NCI-H1092 treated with DMSO at 0.1 percent for 48 hours (cell line): ENCODE measurements at places on chromosomes 5 and 9.

- peak; percentile 94 for DNase-seq
Measured at GRCh38 chr9:133844398-133844784, 106.2 kb upstream of the SARDH start.

DNA sequence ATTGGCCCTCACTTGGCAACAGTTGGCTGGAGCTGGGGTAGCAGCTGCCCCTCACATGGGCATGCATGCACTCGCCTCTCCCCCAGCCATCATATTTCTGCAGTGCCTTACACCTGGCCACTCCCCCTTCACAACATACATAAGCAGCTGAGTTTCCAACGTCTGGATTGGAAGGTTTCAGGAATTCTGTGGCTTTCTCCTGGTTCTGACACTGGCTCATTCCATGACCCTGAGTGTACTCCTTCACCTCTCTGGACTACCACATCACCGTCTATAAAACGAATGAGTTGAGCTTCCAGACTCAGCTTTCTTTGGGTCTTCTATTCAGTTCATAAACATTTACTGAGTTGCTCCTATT, 84.3 kb downstream of the GALNT10 start:
- no peak for DNase-seq

DNA sequence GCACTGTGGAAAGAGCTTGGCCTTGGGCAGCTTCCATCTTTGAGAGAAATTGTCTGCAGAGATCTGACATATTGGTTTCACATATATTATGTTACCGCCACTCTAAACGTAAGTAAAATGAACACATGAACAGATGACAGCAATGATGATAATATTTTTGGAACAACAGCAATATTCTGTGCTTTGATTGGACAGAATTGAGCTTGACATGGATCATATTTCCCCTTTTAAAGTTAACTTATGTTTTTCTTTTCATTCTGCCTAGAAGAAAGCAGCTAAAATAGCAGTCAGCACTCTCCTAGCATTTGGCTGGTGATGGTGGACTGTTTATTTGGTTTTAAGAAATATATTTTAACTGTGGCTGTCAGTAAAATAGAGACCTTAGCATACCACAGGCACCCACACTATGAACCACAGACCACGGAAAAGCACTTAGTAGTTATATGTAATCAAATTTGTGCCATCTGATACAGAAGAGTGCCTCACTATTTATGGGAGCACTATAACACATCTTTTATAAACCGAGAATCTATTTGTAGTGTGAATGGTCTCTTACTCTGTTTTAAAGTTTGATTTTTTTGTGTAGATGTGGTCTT, 1.8 kb upstream of the CFAP95 start:
- DNase-seq: no peak

DNA sequence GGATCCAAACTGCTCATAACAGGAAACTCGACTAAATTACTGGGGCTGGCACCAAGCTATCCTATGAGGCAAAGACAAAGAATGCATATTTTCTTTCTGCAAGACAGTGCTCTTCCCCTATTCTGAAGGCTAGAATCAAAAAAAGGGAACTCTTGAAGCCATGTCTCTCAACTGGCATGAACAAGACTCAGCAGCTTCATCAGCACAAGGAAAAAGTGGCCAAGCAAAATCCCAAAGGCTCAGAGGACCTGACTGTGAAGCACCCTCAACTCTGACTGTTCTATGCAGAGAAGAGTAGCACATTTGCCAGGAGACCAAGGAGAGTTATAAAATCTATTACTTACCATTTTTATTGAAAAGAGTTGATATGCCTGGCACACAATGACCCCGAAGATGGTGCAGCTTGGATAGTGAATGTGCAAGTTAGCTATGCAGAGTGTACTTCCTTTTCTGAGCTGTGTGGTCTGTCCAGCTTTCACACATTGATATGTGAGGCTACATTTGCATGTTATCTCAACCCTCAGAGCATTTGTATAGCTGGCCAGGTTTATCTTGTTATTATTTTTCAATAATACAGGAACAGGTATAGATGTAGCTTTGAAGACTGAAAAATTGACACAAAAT, 51.0 kb upstream of the FYB1 start:
- no peak for DNase-seq

- DNase-seq: peak; percentile 61
Measured at GRCh38 chr9:93953496-93954433, 1.4 kb downstream of the BARX1 start.

DNA sequence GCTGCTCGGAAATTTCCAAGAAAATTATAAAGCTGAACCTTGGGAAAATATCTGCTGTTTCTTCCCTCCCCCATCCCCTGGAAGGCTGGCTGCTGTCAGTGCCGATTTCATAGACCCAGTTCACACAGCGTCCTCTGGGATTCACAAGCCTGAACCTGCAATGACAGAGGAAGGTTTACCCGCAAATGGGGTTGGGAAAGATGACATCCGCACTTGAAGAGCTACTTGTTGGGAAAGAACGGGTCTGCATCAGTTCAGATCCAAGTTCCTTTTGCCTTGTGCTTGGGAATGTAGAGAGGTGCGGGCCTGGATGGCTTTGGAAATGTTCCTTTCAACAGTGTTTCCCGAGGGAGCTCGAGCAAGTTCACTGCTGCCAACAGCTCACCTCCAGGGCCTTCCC, 13.9 kb downstream of the PCDH12 start:
- DNase-seq: no peak

DNA sequence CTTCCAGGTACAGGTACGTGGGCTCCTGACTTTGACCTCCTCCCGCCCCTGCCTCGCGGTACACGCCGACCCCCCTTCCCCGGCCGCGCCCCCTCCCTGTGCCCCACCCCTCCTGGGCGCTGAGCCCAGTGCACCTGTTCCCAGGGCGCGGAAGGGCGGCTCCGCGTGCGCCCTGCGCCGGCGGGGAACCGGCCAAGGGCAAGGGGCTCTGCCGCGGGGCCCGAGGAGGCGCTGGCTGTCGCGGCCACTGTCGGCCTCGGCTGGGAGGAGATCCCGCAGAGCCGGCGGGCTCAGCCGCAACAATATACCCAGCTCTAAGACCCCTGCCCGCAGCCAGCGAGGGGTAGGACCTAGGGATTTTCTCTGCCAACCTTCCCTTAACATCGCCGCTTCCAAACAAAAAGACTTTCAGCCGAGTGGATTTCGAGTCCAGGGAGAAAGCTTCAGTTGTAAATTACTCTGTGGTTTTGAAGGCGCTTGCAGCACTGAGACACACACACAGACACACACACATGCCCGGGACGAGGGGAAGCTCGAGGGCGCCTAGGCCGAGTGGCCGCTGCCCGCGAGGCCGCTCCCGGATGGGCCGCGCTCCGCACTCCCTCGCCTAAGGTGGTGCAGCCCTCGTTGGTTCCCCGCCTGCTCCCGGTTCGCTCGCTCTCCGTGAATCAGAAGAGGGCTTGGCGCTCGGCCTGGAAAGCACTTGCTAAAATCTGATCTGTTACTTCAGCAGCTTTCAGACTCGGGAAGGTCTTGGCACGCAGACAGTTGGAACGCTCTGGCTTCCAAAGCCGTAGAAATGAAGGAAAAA, 1.2 kb downstream of the FGF18 start:
- DNase-seq: peak; percentile 74

GRCh38 chr5:90402521-90403255, 6.9 kb downstream of the CETN3 start:
- DNase-seq: no peak

DNA sequence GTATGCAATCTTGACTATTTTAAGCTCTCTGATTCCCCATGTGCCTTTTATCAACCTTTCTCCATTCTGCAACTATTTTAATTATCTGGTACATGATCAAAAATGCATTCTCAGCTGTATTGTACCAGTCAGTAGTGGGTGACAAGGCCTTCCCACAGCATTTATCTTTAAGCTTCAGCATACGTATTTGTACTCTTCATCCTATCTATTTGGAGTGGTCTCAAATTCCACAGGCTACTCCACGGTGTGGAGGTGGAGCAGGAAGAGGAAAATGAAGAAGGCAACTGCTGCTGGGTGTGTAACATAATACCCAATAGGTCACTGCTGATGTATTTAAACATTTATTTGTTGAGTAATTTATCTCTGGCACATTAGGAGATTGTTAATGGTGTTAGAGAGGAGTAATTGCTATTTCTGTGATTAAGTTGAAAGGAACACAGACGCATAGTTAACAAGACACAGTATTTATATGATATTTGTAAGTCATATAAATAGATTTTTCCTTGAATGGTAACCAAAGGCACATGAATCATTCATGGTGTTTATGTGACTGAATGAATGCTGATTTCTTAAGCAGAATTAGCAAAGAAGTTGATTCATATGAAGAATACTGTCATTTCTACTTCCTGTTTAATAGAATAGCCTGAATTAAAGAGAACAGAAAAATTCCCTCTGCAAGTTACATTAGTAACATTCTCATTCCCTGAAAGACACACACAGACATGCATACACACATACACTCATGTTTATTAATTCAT, 153.8 kb upstream of the NR3C1 start:
- DNase-seq: peak; percentile 54

- peak; percentile 60 for DNase-seq
Measured at GRCh38 chr5:149320791-149321330, 24.4 kb upstream of the GRPEL2 start.

- peak; percentile 25 for DNase-seq
Measured at GRCh38 chr5:159316519-159317383, 13.5 kb downstream of the IL12B start.

DNA sequence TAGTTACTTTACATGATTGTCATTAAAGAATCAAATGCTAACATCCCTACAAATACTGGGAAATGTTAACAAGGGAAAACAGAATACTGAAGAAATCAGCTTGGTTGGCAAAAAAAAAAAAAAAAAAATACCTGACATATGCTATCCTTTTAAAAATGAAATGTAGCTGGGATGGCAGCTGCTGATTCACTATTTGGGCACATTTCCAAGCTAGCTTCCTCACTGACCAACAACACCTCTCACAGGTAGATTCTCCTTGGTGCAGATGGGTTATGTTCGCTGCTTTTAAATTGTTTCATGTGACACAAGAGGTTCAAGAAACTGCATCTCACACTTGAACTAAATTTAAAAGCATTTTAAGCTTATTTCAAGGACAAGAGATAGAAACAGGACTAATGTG, 6.1 kb upstream of the PRUNE2 start:
- peak; percentile 19 for DNase-seq

DNA sequence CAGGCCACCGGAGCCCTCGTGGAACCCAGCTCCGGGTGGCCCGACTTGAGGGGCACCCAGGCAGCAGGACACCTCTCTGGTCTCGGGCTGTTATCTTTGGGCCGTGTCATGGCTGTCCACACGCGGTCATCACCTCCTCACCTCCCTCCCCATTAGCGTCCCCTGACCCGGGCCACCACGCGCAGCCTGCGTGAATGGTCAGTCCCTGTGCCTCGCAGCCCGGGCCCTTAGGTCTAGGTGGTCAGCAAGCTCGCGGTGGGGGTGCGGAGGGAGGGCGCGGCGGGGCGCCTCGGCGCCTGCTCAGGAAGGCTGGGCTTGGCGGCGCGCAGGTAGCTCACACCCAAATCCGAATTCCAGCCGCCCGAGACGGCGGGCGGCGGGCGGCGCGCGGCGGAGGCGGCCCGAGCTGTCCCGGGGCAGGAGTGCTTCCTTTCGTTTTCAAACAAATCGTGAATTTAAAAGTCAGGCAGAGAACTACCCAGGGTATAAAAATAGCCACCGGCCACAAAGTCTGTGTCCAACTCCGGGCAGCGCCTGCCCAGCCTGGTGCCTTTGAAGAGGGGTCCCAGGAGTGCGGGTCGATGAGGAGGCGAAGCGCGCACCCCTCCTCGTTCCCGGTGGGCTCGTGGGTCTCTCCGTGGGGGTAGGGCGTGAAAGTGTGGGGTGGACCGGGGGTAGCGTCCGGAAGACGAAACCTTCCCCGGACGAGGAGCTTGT, 1.0 kb upstream of the RXRA start:
- no peak for DNase-seq

GRCh38 chr5:55471468-55471867, 63.3 kb downstream of the PLPP1 start:
- no peak for DNase-seq

DNA sequence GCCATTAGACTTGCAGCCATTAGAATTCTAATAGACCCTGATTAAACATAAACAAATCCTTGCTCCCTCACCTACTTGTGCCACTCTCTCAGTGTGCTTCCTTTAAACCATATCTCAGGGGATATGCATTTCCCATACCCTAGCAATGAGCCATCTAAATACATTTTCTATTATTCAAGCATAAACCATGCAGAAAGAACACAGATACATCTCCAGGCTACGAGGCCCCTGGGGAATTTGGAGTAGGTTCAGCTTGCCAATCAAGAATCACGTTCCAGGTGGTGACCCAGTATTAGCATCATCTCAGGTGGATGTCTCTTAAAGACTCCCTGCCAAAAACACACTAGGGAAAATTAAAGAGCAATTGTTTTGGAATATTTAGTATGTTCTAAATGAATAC, 93.0 kb upstream of the CCL21 start:
- DNase-seq: no peak

GRCh38 chr9:119160551-119160950, 208.7 kb downstream of the BRINP1 start:
- no peak for DNase-seq

GRCh38 chr5:44619875-44620610, 188.7 kb upstream of the MRPS30 start:
- DNase-seq: no peak

DNA sequence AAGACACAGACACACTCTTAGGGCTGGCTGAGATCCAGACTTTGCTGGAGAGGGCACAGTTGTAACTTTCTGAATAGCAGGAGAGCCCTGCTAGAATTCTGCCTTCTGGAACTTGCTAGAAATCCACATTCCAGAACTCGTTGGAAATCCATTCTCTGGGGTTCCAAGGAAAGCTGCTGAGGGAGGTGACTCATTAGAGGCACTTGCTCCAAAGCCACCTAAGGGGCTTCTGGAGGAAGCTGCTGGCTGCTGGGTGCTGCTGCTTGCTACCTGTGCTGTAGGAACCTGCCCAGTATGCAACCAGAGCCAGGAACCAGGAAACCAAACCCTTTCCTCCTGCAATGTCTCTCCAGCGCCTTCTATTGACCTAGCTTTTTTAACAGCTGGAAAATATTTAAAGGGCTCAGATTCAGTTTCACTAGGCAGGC, 4.1 kb upstream of the TLE4 start:
- DNase-seq: no peak
